Activated naive CD8-positive, alpha-beta T cell treated with anti-CD3 and anti-CD28 coated beads, Interleukin-2, amount 10 ng/mL, durations not matched to agents 7 days and 5 days (primary cell): ENCODE measurements at places on chromosomes 6 and 20. TPM values are rescaled to one million over a fixed set of nuclear protein-coding genes. Genes with fewer than 3 reads are reported as not detected.

DNA sequence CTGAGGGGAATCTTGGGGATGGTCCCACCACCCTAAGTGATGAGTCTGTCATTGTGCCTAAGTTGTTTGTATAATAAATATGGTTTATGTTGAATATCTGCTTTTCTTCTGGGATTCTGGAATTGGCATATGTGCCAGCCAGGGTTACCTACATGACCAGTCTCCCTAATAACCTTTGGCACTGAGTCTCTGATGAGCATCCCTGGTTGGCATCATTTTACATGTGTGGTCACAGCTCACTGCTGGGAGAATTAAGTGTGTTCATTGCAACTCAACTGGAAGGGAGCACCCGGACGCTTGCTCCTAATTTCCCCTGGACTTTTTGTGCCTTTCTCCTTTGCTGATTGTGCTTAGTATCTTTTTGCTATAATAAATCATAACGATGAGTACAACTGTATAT is 8.1 kb downstream of the SMAP1 start:
- H3K36me3 ChIP-seq, result peaks cover 24% of the 10 kb centered on the region
- peaks cover 31% of the 10 kb centered on the region for H3K4me1 ChIP-seq
- no peak overlapping the region for H3K4me3 ChIP-seq
- no peak for DNase-seq

- H3K4me3 ChIP-seq, result peak overlapping the region; percentile 19
- peaks cover 6% of the 10 kb centered on the region for H3K36me3 ChIP-seq
- H3K27me3 ChIP-seq, result no peaks in the 10 kb centered on the region
- H3K27ac ChIP-seq, result peak overlapping the region; percentile 71
- H3K4me1 ChIP-seq, result peaks cover 28% of the 10 kb centered on the region
Measured at GRCh38 chr6:134287859-134288537, 29.9 kb downstream of the SGK1 start.

DNA sequence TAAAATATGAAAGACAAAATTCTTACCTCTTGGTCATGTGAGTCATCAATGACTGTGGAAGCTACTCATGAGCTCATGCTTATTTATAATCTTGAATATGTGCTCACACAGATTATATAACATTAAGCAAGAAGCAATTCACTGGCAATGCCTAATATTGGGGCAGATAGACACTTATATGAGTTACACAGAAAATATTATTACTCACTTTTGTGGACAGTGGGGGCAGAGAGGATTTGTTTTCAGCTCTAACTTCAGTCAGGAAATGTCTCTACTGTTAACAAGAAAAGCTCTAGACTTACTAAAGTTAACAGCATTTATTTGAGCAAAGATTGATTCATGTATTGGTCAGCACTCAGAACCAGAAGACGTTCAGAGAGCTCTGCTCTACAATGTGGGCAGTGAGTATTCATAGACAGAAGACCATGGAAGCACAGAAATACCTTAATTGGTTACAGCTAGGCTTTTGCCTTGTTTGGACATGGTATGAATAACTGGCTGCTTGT is 85.8 kb upstream of the AHI1 start:
- no peak overlapping the region for H3K4me3 ChIP-seq
- no peak for DNase-seq
- no peak overlapping the region for H3K27ac ChIP-seq
- no peaks in the 10 kb centered on the region for H3K27me3 ChIP-seq
- peaks cover 16% of the 10 kb centered on the region for H3K4me1 ChIP-seq
- H3K36me3 ChIP-seq, result peaks cover 31% of the 10 kb centered on the region

DNA sequence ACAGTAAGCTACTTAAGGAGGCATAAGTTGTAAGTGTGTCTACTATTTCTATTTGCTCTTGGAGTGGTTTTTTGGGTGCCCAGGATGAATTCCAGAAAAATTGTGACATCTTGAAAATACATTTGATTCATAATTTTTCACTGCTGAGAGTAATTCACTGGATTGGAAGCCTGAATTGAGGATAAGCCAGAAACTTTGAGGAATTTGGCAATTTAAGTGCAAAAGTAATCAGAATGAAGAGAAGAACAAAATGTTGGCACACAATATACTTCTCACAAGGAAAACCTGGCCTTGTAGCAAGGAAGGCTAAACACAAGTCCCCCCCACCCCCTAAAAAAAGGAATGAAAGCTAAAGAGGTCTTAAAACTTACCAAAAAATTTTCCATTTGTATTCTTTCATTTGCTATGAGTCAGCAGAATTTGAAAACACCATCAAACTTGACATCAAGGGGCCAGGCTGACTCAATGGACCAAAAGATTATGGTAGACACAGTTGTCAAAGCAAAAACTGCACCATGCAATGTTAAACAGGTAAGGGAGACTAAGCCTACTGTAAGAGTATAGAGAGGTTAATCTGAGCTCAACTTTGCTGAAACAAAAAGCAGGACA is 840.0 kb downstream of the FRK start:
- H3K4me3 ChIP-seq, result no peak overlapping the region
- H3K4me1 ChIP-seq, result no peaks in the 10 kb centered on the region
- H3K27me3 ChIP-seq, result no peaks in the 10 kb centered on the region

- no peak overlapping the region for H3K27ac ChIP-seq
- H3K4me1 ChIP-seq, result peaks cover 27% of the 10 kb centered on the region
- peaks cover 24% of the 10 kb centered on the region for H3K36me3 ChIP-seq
- H3K4me3 ChIP-seq, result no peak overlapping the region
- no peaks in the 10 kb centered on the region for H3K27me3 ChIP-seq
Measured at GRCh38 chr20:35702051-35702823, 3.0 kb downstream of the ROMO1 start.

DNA sequence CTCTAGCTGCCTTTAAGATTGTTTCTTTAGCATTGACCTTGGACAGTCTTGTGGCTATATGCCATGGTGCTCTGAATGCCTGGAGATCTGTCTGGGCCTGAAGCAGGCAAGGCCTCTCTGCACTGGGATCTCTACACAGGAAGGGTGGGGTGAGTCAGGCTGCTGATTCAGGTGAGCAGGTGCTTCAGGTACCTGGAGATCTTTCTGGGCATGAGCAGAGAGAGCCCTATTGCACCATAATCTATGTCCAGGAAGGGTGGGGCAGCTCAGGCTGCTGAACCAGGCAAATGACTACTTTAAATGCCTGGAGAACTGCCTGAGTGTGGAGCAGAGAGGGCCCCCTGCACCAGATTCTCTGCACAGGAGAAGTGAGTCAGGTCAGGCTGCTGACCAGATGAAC is 94.5 kb downstream of the TPBG start:
- H3K4me1 ChIP-seq, result no peaks in the 10 kb centered on the region
- H3K27me3 ChIP-seq, result no peaks in the 10 kb centered on the region
- H3K27ac ChIP-seq, result no peak overlapping the region

Gene WFDC2
- not detected for total RNA-seq

Gene ZSWIM1
- total RNA-seq, result 13.0 TPM

- DNase-seq, result no peak
- H3K27ac ChIP-seq, result no peak overlapping the region
- H3K27me3 ChIP-seq, result no peaks in the 10 kb centered on the region
- no peak overlapping the region for H3K4me3 ChIP-seq
- peaks cover 8% of the 10 kb centered on the region for H3K4me1 ChIP-seq
Measured at GRCh38 chr6:3147914-3148757, 9.2 kb downstream of the TUBB2A start.

DNA sequence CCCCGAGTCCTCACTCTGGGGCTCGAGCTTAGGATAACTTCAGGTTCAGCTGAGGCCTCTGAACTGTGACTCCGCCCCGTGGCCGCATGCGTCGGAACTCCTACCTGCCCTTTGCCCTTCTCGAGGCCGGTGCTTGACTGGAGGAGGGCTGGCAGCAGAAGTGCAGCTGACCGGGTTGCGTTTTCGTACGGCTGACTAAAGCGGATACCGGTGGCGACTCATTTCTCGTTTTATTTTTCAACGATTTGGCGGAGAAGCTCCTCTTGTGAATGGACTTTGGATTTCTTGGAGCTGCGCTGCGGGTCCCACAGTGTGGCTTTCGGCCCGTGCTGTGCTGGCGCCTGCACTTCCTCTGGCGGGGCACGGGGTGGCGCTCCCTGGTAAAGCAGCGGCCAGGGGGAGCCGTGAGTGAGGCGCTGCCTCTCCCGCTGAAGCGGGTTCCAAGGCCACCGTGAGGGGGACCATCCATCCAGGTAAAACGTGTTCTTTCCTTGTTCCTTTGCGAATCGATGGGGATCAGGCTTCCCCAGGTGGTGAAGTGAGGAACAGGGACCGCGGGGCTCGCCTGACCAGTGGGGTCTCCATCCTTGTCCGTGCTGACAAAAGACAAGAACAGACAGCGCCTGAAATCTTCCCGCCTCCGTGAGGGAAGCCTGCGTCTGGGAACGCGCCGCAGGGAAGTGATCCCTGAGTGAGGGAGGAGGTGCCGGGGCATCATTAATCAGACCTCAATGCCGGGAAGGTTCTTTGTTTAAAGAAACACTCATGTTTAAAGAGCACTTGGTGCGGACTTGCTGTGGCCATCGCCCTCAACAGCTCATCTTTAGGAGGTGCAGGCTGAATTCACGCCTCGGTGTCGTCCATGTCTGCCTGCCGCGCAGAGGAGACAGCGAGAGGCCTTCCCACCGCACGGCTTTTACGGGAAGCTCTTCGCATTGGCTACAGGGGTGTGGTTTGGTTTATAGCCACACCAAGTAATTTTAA is 38.8 kb downstream of the ERMARD start:
- H3K4me3 ChIP-seq, result peak overlapping the region; percentile 78
- DNase-seq, result peak; percentile 85
- peaks cover 54% of the 10 kb centered on the region for H3K27me3 ChIP-seq
- peaks cover 11% of the 10 kb centered on the region for H3K4me1 ChIP-seq
- H3K27ac ChIP-seq, result no peak overlapping the region

DNA sequence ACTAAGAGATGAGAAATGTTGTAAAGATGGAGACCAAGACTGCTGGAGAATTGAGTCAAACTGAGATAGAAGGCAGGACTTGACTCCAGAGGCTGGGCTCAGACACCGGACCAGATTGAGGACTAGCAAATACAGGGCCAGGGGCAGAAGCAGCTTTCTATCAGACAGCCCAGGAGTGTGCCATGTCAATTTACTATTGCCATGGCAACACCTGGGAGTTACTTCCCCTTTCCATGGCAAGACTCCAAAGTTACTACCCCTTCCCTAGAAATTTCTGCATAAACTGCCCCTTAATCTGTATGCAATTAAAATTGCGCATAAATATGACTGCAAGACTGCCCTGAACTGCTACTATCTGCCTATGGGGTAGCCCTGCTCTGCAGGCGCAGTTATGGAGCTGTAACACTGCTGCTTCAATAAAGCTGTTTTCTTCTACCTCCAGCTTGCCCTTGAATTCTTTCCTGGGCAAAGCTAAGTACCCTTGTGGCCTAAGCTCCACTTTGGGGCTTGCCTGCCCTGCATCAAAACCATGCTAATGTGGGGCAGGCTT is 90.1 kb upstream of the EDN1 start:
- H3K4me1 ChIP-seq, result no peaks in the 10 kb centered on the region
- no peak overlapping the region for H3K4me3 ChIP-seq
- H3K36me3 ChIP-seq, result no peaks in the 10 kb centered on the region
- peaks cover 4% of the 10 kb centered on the region for H3K27me3 ChIP-seq

DNA sequence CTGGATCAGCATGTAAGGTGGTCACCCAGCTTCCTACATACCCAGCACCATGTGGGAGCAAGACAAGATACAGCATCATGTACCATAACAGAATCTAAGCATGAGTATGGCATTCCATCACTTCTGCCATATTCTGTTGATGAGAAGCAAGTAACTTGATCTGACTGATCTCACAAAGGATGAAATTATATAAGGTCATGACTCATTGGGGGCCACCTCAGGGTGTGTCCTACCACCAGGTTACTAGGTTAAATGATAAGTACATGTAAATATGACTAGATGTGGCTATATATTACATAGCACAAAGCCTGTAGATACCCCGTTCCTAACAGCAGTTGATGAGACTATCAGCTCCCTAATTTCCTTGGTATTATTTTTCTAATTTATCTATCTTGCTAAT is 213.1 kb downstream of the DOK5 start:
- H3K36me3 ChIP-seq, result no peaks in the 10 kb centered on the region
- H3K27me3 ChIP-seq, result no peaks in the 10 kb centered on the region
- no peaks in the 10 kb centered on the region for H3K4me1 ChIP-seq
- no peak for DNase-seq

GRCh38 chr20:53517146-53517545 is 76.5 kb downstream of the ZNF217 start:
- H3K27ac ChIP-seq, result no peak overlapping the region
- H3K27me3 ChIP-seq, result no peaks in the 10 kb centered on the region
- H3K4me1 ChIP-seq, result no peaks in the 10 kb centered on the region

DNA sequence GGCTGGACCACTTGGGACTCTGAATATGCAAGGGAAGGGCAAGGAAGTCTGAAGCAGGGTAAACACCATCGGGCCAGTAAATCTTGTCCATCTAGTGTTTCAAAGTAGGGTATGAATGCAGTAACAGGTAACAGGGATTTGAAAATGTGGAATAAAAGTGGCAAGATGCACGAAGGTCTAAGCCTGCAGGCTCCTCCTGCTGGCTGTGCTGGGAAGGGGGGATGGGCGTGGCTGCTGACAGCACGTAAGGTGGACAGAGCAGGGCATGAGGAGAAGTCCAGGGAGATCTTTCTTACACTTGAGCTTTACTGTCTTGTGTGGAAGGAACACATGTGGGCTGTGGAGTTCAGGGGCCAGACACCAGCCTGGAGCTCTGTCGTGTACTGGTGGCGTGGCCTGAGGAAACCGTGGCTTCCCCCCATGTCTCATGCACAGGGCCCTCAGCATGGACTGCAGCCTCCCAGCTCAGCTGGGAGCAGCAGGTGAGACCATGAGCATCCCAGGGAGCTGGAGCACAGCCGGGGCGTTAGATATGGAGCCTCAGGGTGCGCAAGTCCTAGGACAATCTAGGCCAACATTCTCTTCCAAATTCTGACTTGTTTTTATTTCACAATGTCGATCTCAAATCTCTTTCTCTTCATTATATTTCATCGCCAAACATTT is 84.5 kb downstream of the SLC22A23 start:
- no peak for DNase-seq
- H3K27ac ChIP-seq, result no peak overlapping the region
- peaks cover 1% of the 10 kb centered on the region for H3K4me1 ChIP-seq
- H3K4me3 ChIP-seq, result no peak overlapping the region

DNA sequence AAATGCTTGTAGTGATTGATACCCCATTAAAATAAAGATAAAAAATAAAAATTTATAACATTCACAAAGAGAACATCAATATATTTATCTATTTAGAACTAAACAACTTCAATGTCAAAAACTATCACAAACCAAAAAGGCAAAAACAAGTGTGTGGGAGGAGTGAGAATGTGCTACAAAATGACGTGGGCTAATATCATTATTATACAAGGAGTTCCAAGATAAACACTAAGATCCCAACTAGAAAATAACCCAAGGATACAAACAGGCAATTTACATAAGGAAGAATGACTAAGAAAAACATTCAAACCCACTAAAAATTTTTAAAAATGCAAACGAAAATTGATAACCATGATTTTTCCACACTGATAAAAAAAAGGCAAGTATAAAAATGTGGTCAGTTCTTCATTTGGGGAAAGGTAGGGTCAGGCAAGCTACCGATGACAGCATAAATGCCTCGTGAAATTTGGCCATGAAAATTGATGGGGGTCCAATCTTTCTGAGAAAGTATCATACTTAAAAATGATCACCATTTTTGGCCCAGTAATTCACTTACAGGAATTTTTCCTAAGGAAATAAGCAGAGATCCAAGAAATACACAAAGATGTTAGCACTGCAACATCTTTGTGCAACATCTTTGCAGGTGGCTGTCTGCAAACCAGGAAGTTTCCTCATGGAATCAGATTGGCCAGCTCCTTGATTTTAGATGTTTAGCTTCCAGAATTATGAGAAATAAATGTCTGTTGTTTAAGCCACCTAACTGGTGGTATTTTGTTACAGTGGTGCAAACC is 140.2 kb downstream of the TMEM200A start:
- H3K27ac ChIP-seq, result no peak overlapping the region
- H3K4me1 ChIP-seq, result peaks cover 20% of the 10 kb centered on the region
- H3K27me3 ChIP-seq, result peaks cover 2% of the 10 kb centered on the region
- H3K4me3 ChIP-seq, result no peak overlapping the region
